ENCODE measurements at places on chromosomes 5 and 9.

- no peak for DNase-seq
These were observed at the start of gene DPYSL3 for GRCh38 chr5:147509710-147510651. Gene DPYSL3 (minus strand): TSS chr5:147510068. CDS start chr5:147509858, 210 bp downstream.

DNA sequence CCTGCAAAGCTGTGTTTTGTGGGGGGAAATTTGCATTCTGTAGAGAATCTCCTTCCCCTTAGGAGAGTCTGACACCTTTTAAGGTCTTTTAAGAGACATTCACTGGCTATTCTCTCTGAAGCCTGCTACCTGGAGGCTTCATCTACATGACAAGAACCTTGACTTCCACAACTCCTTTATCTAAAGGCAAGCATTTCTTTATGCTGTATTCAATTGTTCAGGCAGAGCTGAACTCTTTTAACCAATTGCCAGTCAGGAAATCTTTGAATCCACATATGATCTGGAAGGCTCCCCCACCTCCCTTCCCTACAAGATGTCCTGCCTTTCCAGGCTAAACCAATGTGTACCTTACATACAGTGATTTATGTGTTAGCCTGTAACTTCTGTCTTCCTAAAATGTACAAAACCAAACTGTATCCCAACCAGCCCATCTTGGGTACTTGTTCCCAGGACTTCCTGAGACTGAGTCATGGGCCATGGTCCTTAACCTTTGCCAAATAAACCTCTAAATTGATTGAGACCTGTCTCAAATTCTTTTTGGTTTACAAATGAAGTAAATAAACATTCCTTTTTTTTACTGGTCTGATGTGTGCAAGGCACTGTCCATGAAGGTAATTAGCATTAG, 9.9 kb downstream of the C9orf85 start:
- no peak for DNase-seq

DNA sequence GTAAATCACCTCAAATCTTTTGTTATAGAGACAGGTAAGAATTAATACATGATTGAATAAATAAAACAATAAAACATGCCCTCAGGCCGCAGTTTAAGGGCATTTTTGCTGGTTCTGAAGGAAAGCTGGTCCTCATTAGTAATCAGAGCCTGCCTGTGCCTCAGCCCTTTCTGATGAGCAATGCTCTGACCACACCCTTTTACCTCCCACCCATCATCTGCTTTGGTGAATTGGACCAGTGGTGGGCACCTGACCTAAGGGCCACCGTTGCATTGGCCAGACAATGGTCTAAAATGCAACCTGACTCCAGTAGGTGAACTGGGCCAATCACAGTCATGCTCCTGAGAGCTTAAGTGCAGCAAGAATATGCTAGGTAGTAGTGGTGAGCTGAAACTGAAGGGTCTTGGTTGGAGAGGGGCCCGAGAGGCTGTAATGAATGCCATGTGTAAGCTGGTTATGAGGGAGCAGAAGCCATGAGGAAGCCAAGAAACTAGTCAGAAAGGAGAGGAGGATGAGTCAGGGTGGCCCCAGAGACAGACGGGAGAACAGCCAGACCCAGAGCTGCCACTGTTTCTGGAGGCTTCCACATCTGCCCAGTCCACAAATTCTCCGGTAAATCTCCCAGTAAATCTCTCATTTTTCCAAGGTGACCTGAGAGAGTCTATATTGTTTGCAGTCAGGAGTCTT, 45.5 kb upstream of the ZSWIM6 start:
- no peak for DNase-seq

GRCh38 chr5:151151263-151151660, 6.3 kb downstream of the ANXA6 start:
- DNase-seq = no peak

DNA sequence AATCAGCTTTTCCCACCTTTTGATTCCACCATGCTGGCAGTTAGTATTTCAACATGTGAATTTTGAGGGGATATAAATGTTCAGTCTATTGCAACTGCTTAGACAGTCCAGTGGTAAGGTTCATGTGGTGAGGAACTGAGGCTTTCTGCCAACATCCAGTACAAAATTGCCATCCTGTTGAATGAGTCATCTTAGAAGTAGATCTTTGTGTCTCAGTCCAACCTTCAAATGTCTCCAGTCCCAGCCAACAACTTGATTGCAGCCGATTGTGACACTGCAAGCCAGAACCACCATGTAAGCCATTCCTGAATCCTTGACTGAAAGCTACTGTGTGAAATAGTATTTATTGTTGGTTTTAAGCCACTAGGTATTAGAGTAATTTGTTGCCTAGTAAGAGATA, 331.5 kb upstream of the GRIN3A start:
- DNase-seq = no peak

All from effector memory CD4-positive, alpha-beta T cell (primary cell).